ENCODE measurements at places on chromosomes 4 and X.

- DNase-seq = no peak
Measured at GRCh38 chrX:21840193-21840545, 752 bp downstream of the MBTPS2 start.

- DNase-seq = no peak
Measured at GRCh38 chr4:71453531-71453930, 114.7 kb downstream of the SLC4A4 start.

- peak; percentile 51 for DNase-seq
Measured at GRCh38 chr4:81470456-81471297, 1.0 kb downstream of the RASGEF1B start.

GRCh38 chr4:5708449-5709206 lies at the start of gene EVC2:
Gene EVC2 (minus strand): TSS chr4:5708559. CDS start chr4:5708513, 46 bp downstream.
- peak; percentile 23 for DNase-seq

DNA sequence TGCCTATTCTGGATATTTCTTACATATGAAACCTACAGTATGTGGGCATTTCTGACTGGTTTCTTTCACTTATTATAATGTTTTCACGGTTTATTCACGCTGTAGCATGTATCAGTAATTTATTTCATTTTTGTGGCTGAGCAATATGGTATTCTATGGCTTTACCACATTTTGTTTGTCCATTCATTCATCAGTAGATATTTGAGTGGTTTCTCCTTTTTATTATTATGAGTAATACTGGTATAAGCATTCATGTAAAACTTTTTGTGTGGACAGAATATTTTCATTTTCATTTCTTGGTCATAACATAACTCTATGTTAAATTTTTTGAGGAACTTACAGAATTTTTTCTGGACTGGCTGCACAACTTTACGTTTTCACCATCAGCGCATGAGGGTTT lies 122.7 kb upstream of the PABPC5 start:
- no peak for DNase-seq
